GM12892 (cell line): ENCODE measurements at places on chromosomes 12 and 14.
A peak's percentile ranks its signal among the peaks of the same experiment; 100 is the strongest.

DNA sequence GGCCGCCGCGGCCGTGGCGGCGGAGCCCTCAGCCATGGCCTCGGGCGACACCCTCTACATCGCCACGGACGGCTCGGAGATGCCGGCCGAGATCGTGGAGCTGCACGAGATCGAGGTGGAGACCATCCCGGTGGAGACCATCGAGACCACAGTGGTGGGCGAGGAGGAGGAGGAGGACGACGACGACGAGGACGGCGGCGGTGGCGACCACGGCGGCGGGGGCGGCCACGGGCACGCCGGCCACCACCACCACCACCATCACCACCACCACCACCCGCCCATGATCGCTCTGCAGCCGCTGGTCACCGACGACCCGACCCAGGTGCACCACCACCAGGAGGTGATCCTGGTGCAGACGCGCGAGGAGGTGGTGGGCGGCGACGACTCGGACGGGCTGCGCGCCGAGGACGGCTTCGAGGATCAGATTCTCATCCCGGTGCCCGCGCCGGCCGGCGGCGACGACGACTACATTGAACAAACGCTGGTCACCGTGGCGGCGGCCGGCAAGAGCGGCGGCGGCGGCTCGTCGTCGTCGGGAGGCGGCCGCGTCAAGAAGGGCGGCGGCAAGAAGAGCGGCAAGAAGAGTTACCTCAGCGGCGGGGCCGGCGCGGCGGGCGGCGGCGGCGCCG is 381 bp downstream of the YY1 start:
- DNase-seq: no peak

DNA sequence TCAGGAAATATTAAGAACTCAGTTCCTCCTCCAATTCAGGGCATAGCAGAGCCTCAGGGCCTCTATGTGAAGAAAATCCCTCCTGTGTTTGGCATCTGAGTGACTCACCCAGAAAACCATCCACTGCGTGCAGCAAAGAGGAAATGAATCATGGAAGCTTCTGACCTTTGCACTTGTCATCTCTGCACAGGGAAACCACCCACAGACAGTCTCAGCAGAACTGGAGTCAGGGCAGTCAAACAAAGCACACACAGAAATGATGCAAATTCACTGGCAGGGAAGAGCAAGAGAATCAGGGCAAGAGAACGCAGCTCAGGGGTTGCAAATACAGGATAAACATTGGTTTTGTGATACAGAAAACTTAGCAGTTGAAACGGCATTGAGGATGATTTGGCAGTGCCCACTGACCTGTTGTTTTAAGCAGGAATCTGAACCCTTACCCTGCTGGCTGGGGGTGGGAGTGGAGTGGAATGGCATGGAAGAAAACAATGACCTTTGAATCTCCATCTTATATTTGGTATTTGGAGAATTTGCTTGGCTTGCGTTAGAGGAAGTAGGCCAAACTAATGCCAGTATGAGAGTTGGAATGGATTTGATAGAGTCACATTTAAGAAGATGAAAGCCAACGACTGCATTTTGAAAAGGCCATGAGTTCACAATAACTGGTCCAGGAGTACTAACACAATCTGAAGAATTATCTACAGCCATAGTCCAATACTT is 53.5 kb downstream of the PHLDA1 start:
- DNase-seq: peak; percentile 13

DNA sequence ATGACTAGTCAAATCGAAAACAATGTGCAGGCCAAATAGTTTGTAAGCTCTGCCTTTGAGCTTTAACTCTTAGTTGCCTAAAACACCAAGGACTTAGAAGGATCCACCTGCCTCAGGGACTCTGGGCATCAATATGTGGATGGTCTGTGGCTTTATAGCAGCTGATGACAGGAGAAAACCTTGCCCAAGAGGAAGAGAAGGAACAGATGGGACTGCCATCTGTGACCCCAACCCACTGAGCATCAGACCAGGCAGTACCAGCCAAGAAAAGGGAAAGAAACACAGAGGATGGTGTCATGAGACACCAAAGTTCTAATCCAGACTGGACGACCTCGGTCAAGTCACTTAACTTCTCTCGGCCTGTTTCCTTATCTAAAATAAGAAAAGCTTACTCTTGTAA is 12.7 kb downstream of the TGFB3 start:
- no peak for DNase-seq

- no peak for DNase-seq
Observed at GRCh38 chr14:30573966-30574365, 15.0 kb downstream of the G2E3 start.

GRCh38 chr12:131793243-131794022 is 34.8 kb upstream of the MMP17 start:
- no peak for DNase-seq
